ENCODE measurements at places on chromosomes 7 and 10. TPM values are rescaled to one million over a fixed set of nuclear protein-coding genes. Genes with fewer than 3 reads are reported as not detected.

Gene LRGUK
- polyA plus RNA-seq = 0.15 TPM

Gene NACAD
- polyA plus RNA-seq = 0.14 TPM

Gene ALOX5
- 5.6 TPM for polyA plus RNA-seq

Gene LAMB4
- polyA plus RNA-seq = 0.03 TPM

Gene CACNA2D1
- polyA plus RNA-seq = 0.42 TPM

Gene ELMO1
- 6.7 TPM for polyA plus RNA-seq

Gene CALHM1
- not detected for polyA plus RNA-seq

Gene DRGX
- polyA plus RNA-seq = not detected

Gene UFSP1
- polyA plus RNA-seq = 3.4 TPM

Gene SKIDA1
- polyA plus RNA-seq = 0.84 TPM

Gene RARRES2
- polyA plus RNA-seq = 1,915 TPM

Measured in liver (tissue), 10 donors.